ENCODE measurements at places on chromosomes 13 and 19.

- DNase-seq, result no peak
- H3K4me3 ChIP-seq, result no peak overlapping the region
- no peaks in the 10 kb centered on the region for H3K27me3 ChIP-seq
- H3K27ac ChIP-seq, result no peak overlapping the region
- H3K36me3 ChIP-seq, result peaks cover 5% of the 10 kb centered on the region
Observed at GRCh38 chr19:19120308-19121231, 17.7 kb downstream of the TMEM161A start.

DNA sequence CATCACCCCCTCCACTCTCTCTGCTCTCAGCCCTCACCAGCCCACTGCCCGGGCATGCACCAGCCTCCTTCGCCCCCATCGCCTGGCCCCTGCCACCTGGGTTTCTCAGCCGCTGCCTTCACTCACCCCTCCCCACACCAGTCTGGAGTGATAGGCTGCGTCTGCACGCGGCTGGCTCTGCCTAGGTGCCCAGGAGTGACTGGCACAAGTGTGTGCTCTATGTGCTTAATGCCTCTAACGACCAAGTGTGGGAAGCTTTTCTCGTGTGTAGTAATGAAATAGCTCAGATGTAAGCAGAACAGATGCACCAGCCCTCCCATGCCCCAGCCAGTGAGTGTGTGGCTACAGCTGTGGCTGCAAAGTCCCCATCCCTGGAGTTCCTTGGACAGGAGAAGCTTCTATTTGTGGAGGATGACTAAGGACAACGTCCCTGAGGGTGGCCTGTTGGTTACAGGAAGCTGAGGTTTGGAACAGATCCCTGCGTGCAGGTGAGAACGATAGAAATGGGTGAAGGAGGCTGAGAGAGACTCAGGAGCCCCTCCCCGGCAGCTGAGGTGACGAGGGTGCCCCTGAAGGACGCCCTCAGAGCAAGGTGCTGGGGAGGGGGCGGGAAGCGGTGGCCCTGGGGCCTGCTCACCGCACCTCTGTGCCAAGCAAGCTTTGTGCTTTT lies 35.6 kb downstream of the ATP11A start:
- peak overlapping the region; percentile 50 for H3K27ac ChIP-seq
- H3K36me3 ChIP-seq, result peaks cover 2% of the 10 kb centered on the region
- peaks cover 48% of the 10 kb centered on the region for H3K4me1 ChIP-seq
- H3K4me3 ChIP-seq, result no peak overlapping the region
- no peak for DNase-seq

- H3K27ac ChIP-seq, result peak overlapping the region; percentile 63
- peaks cover 69% of the 10 kb centered on the region for H3K4me1 ChIP-seq
- H3K36me3 ChIP-seq, result peaks cover 12% of the 10 kb centered on the region
- peak overlapping the region; percentile 95 for H3K4me3 ChIP-seq
Observed at GRCh38 chr19:19405971-19406877, 749 bp downstream of the GATAD2A start.

- H3K27ac ChIP-seq, result no peak overlapping the region
- H3K27me3 ChIP-seq, result no peaks in the 10 kb centered on the region
- H3K36me3 ChIP-seq, result peaks cover 3% of the 10 kb centered on the region
Observed at GRCh38 chr19:36246006-36246481, 31.1 kb downstream of the ZNF146 start.

- H3K4me3 ChIP-seq, result no peak overlapping the region
- no peak overlapping the region for H3K27ac ChIP-seq
- H3K36me3 ChIP-seq, result no peaks in the 10 kb centered on the region
- DNase-seq, result no peak
Observed at GRCh38 chr19:50861010-50861409, 6.3 kb downstream of the KLK3 start.

GRCh38 chr13:29679396-29680053 lies 84.0 kb upstream of the SLC7A1 start:
- no peak for DNase-seq
- H3K4me3 ChIP-seq, result no peak overlapping the region
- H3K27me3 ChIP-seq, result peaks cover 60% of the 10 kb centered on the region
- no peaks in the 10 kb centered on the region for H3K4me1 ChIP-seq
- peaks cover 1% of the 10 kb centered on the region for H3K36me3 ChIP-seq
- H3K27ac ChIP-seq, result no peak overlapping the region

- no peak overlapping the region for H3K4me3 ChIP-seq
- H3K27me3 ChIP-seq, result no peaks in the 10 kb centered on the region
- H3K36me3 ChIP-seq, result peaks cover 4% of the 10 kb centered on the region
- H3K4me1 ChIP-seq, result no peaks in the 10 kb centered on the region
- no peak for DNase-seq
- H3K27ac ChIP-seq, result no peak overlapping the region
Observed at GRCh38 chr13:81106348-81106747, 765.4 kb upstream of the SPRY2 start.
